Hematopoietic multipotent progenitor cell treated with erythropoietin and hydrocortisone succinate and interleukin-3 and kit ligand, for 6 days (in vitro differentiated cells): ENCODE measurements at places on chromosomes 12 and 14.

DNA sequence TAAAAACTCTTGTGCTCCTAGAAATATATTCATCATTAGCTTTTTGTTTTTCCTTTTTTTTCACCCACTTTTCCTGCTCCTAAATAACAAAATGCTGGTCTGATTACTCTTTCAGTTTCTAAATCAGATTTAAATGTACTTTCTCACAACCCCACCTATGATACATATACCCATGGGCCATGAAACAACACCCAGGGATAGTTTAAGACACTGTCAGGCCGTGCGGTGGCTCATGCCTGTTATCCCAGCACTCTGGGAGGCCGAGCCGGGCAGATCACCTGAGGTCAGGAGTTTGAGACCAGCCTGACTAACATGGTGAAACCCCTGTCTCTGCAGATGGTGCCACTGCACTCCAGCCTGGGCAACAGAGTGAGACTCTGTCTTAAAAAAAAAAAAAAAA is 1.6 kb upstream of the NUMB start:
- no peak for DNase-seq

DNA sequence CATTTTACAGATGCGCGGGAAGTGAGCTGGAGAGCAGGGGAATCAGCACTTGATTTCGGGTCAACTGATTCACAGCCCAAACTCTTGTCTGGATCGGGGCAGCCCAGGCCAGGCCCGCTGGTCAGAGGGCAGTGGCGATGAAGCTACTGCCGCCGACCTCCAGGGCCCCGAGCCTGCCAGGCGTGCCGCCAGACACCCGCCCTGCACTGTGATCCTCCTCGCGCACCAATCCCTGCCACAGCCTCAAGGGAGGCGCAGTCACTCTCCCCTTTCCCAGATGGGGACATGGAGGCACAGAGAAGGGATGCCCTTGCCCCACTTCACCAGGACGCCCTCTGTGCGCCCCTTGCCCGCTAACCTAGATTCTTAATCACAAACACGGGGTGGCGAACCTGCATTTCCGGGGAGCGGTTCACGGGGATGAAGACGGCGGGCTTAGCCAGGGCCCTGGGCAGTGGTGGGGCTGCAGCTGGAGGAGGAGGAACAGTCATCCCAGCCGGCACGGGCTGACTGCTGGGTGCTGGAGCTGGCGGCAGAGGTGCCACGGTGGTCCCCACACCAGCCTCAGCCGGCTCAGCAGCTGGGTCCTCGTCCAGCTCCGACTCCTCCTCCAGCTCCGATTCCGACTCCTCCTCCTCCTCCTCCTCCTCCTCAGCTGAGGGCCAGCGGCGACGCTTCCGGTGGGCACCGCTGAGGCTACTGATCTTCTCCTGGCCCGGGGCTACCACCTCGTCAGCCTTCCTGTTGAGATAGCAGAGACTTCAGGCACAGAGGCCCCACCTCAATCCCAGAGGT is 8.6 kb downstream of the DHX37 start:
- no peak for DNase-seq

GRCh38 chr12:10243818-10244520 is 31.3 kb downstream of the GABARAPL1 start:
- peak; percentile 82 for DNase-seq

- no peak for DNase-seq
These were observed 22.2 kb downstream of the AGAP2 start for GRCh38 chr12:57716305-57716704.

- DNase-seq: no peak
These were observed 207.2 kb upstream of the SRRM4 start for GRCh38 chr12:118773956-118774723.

DNA sequence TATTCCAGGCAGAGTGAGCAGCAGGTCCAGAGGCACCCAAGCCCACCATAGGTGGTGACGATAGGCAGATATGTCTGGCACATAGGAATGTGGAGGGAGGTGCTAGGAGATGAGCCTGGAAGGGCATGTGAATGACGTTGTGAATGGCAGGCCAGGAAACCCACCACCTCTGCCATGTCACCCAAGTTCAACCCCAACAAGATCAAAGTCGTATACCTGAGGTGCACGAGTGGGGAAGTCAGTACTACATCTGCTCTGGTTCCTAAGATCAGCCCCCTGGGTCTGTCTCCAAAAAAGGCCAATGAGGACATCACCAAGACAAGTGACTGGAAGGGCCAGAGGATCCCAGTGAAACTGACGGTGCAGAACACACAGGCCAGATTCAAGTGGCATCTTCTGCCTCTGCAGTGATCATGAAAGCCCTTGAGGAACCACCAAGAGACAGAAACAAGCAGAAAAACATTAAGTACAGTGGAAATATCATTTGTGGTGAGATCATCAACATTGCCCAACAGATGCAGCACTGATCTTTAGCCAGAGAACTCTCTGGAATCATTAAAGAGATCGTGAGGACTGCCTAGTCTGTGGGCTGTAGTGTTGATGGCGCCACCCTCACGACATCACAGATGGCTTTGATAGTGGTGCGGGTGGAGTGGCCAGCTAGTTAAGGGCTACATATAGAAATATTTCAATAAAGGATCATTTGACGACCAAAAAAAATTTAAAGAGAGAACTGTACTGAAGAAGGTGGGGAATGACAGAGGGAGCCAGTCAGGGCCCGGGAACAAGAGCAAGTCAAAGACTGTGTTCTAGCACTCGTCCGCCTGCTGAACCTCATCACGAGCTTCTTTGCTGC is 99.7 kb downstream of the ZFP36L1 start:
- DNase-seq: peak; percentile 38

GRCh38 chr14:95265106-95266094 is 54.3 kb downstream of the CLMN start:
- peak; percentile 44 for DNase-seq

DNA sequence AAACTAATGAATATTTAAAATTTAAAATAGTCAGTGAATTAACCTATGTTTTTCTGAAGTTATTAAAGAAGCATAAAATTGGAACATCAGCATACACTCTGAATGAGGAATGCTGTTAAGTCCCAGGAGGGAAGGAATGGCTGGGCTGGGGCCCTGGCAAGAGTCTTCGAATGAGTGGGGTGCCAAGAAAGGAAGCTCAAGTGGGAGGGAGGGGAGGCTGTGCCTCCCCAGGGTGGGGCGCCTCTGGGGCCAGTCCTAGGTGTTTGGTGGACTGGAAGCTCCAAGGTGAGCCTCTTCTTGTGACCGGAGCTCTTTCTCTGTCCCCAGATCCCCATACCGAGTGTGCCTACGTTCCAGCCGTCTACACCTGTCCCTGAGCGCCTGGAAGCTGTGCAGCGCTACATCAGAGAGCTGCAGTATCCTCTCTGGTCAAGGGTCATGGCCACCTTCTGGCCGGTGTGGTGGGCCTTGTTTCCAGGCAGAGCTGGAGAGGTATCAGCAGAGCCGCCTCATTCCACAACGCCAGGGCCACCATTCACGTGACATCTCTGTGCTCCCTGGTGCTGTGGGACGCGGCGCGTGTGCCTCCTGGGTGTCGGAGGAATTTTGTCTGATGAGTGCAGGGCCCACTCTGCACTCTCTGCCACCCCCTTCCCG is 8.5 kb downstream of the VASH1 start:
- no peak for DNase-seq

GRCh38 chr12:4355156-4356040 is 24.1 kb downstream of the FGF23 start:
- peak; percentile 80 for DNase-seq

GRCh38 chr12:13606290-13606689 is 375.1 kb downstream of the GRIN2B start:
- DNase-seq: no peak

GRCh38 chr14:44791730-44792129 is 170.0 kb downstream of the KLHL28 start:
- DNase-seq: no peak

GRCh38 chr14:74290415-74290814 is 12.3 kb downstream of the ABCD4 start:
- DNase-seq: peak; percentile 46

DNA sequence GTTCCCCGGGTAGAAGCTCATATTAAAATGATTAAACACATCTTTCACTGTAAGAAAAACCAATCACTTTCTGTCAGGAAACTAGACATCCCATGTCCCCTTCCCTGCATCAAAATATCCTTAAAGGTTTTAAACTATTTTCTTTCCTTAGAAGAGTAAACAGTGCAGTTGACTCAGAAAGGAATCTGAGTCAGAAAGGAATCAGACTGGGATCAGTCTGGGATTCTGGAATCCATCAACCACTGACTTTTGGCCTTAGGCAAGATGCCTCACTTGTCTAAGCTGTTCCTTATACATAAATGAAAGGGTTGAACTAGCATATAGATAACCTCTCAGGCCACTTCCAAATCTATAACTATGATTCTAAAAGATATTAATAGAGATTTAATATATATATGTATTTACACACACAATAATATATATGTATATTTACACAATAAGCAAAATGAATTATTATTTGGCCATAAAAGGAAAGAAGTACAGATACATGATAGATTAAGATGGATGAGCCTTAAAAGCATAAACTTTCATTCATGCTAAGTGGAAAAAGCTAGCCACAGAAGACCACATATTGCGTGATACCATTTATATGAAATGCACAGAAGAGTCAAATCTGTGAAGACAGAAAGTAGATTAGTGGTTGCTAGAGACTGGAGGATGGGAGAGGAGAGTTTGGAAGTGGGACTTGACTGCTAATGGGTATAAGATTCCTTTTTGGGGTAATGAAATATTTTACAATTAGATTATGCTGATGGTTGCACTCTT is 114.4 kb downstream of the SLC38A1 start:
- no peak for DNase-seq

DNA sequence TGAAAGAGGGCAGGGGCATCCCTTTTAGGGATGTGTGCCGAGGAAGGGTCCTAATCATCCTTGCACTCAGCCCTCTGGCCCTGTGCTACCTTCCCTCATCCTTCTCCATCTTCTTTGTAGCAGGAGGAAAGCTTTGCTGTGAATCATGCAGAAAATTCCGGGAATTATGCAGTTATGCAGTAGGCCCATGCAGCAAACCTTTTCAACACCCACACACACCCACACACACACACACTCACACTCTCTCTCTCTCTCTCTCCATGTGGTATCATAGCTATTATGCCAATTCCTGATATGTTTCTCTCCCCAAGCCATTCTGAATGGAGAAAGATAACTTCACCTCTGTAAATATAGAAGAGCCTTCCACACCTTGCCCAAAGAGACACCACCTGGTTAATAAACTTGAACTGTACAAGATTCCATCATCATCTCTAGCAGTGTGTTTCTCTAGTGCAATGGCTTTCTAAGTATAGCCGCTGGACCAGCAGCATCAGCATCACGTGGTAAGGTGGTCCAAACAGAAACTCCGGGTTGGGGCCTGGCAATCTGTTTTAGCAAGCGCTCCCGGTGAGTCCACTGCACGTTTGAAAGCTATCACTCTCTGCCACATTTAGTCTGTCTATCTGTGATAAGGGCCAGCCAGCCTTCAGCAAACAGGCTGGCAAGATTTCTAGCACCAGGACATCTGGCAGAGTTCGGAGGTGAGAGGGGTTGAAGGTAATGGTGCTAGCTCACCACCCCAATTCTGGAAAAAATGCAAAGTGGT is 57.6 kb downstream of the MDM2 start:
- DNase-seq: peak; percentile 80

GRCh38 chr12:25995906-25996305 is 37.4 kb downstream of the RASSF8 start:
- no peak for DNase-seq

DNA sequence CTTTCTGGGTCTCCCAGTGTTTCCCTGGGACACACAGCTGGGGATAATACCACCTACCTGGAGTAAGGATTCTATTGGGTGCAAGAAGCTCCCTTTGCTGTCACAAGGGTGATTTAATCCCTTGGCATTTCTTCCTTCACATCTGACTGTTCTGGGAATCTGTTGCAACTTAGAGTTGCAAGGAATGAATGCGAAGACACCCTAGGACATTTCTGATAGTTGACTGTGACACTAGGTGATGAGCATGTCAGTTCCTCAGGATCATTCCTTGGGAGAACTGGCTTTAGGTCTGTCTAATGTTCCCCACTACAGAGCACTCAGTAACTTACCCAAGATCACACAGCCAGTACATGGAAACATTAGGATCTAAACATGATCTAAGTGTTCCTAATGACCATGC is 593.6 kb downstream of the NRXN3 start:
- DNase-seq: no peak

- DNase-seq: peak; percentile 10
These were observed 33.2 kb upstream of the KICS2 start for GRCh38 chr12:64255249-64255648.

DNA sequence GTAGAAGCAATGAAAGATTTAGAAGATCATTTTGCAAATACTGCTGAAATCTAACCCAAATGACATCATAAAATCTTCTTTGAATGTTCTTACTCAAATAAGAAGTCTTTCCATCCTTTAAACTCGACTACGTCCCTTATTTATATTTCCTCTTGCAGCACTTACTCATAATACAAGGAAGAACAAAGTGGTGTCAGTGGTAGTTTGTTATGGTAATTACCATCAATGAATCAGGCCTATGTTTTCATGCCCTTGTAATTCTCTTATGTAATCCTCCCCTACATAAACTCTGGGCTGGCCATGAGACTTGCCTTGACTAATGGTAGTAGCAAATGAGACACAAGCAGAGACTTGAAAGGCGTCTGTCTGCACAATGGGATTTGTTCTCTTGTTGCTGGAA is 17.0 kb downstream of the EEA1 start:
- no peak for DNase-seq

- peak; percentile 5 for DNase-seq
These were observed 60.8 kb downstream of the SAMD4A start for GRCh38 chr14:54627540-54628363.

DNA sequence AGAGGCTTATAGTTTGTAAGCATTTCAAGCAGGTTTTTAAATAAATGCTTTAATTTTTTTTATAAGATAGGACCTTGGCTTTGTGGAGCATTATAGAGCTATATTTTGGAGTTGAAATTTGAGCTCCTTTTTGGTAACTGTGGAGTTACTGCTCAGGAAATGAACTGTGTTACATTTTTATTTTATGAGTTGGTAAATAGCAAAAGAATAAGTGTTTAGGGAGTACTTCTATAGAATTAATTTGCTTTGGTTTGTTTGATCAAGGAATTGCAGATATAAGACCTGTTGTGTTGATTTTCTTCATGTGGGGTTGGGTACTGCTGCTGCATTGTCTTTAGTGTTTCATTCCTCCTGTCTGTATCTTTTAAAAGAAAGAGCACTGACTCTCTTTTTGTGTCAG is 3.5 kb downstream of the ATP2A2 start:
- DNase-seq: no peak

DNA sequence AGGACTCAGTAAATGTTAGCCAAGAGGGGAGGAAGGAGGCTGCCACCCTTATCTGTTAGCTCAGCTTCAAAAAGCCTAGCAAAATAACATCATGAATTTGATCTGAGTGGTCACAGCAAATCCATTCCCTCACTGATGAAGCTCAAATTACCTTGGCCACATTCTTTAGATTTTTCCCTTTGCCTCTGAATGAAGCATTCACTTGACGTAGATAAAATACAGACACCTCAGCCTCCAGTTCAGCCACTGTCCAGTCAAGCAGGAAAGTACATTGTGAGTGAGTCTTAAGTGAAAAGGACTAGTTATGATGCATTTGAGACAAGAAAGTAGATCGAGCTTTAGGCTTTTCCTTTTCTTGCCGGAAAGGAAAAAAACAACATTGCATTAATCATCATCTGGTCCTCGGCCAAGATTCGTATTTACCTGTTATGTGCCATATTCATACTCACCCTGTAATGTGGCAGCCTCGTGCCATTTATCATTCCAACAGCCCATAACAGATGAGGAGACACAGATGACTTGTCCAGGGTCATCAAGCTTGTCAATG is 146.5 kb downstream of the ETV6 start:
- no peak for DNase-seq
